Stimulated activated CD4-positive, alpha-beta T cell treated with anti-CD3 and anti-CD28 coated beads, Interleukin-12 subunit alpha, Interleukin-12 subunit beta, amount 100 ng/mL, for 48 hours (primary cell): ENCODE measurements at places on chromosomes 16 and 17.

DNA sequence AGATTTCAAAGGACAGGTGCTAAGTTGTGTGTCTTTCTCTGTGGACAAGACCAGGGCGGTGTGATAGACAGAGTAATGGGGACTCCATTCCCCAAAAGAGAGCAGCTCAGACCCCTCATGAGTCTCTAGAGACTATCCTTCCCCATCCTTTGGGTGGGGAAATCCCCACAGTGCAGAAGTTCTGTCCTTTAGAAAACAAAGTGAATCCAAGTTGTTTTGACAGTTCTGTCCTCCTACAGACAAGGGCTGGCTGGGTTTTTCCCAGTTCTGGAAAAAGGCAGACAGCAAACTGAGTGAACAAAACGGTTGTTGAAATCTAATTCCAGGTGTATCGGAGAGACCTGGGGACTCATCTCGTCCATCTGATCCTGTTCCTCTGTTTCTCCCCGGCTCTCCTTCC, 11.0 kb upstream of the HAS3 start:
- no peak for DNase-seq

DNA sequence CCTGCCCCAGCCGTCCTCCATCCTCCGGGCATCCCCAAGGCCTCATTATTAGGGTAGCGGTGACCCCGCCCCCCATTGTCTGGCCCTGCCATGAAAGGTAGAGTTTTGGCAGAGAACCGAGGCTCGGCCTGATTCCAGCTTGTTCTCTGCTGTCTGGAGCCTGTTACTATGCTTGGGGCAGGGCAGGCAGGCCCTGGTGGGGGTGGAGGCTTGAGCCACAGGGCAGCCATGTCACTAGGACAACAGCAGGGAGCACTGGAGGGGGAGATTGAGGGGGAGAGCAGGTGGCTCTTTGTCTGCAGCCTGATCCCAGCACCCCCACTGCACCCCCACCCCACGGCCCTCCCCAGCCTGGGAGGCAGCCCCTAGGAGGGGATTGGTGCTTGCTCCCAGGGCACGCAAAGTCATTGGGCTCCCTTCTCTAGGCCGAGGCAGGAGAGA, 15.4 kb downstream of the RHBDL3 start:
- DNase-seq = no peak

GRCh38 chr16:3971706-3972105, 91.2 kb upstream of the CREBBP start:
- DNase-seq = no peak

- DNase-seq = no peak
These were observed 33.9 kb downstream of the FZD2 start for GRCh38 chr17:44591206-44591605.

- DNase-seq = no peak
These were observed 31.0 kb downstream of the PMM2 start for GRCh38 chr16:8828541-8829165.

GRCh38 chr16:19907161-19907992, 22.7 kb upstream of the GPRC5B start:
- peak; percentile 50 for DNase-seq

DNA sequence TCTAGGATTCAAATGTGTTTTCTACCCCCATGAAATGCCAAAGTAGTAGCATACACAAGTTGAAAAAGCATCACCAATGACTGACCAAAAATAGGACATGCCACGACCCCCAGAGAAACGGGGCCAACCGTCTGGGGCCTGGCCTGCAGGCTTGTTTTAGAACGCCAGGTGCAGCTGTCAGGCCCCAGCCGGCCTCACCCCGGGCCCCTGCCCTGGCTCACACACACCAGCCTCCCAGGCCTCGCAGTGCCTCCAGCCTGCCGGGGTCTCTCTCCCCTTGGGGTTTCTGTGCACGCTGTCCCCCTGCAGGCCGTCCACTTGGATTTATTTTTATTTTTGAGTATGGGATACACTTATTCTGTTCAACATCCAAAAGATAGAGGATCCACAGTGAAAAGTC, 7.9 kb downstream of the KATNB1 start:
- DNase-seq = no peak

- no peak for DNase-seq
These were observed 22.2 kb upstream of the ADAMTS18 start for GRCh38 chr16:77457046-77457445.

GRCh38 chr17:17730250-17730935, 49.1 kb downstream of the RAI1 start:
- no peak for DNase-seq

DNA sequence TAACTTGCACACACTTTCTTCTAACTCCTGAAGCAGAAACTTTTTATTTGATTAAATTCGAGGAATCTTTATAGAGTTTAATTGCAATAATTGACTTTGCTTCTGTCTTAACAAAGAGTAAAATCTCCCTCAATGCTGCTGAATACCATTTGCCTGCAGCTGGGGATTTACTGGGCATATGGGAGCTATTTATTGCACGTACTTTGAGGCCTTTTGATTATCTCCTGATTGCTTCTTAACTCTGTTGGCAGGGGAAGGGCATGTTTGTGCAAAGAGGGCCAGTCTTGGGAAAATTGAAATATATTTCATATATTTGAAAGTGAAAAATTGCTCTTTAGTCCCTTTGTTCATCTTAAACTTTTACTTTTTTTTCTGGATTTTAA, 156.8 kb upstream of the CHMP6 start:
- DNase-seq = no peak

DNA sequence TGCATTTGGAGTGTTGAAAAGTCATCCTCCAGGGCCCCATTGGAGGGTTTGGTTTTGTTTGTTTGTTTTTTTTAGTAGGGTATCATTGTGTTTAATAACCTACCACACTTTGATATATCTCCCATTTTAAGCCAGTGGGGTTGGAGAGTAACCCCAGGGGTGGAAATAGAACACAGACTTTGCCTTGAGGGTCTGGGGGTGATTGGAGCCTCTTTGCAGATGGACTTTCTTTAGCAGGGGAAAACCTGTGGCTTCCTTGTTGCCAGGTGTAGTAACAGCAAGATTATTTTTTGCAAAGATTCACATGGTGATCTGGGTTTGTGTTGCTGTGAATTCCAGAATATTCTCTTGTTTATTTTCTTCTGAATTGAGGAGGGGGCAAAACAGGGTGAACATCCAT, 1.5 kb downstream of the ABCC1 start:
- no peak for DNase-seq

- DNase-seq = no peak
These were observed 34.5 kb downstream of the PIGL start for GRCh38 chr17:16251556-16251955.

DNA sequence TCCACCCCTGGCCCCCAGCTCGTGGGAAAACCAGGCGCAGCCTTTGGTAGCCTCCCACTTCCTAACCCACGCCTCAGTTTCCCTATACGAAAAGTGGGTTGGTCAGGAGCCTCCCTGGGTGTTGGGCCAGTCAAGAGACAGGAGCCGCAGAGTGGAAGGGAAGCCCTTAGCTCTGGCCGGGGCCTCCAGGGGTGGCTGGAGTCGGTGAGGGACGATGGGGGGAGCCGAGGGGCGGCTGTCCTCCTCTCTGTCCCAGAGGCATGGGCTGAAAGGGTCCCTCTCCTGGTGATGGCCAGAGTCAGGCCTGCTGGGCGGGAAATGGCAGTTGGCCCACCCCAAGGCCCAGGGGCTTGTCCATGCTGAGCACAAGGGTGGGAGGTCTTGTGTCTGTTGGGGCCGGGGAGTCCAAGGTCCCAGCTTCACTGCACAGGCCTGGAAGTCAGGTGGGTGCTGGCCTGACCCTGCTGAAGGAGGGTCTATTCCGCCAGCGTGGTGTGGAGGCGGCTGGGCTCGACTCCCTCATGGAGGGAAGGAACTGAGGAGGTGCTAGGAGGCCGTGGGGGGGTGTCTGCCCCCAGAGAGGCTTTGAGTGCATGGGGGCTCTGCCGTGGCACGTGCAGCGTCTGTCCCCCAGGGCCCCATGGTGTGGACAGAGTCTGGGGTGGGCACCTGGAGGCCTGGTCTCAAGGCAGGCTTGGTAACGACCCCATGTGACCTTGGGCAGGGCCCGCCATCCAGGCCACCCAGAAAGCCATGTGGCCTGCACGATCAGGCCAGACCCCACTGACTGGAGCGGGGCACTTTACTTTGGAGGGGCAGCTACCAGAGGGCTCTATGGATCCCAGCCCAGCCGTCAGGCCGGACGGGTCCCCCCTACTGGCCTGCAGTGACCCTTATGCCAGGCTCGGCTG, 1.1 kb downstream of the SLC16A3 start:
- DNase-seq = no peak

DNA sequence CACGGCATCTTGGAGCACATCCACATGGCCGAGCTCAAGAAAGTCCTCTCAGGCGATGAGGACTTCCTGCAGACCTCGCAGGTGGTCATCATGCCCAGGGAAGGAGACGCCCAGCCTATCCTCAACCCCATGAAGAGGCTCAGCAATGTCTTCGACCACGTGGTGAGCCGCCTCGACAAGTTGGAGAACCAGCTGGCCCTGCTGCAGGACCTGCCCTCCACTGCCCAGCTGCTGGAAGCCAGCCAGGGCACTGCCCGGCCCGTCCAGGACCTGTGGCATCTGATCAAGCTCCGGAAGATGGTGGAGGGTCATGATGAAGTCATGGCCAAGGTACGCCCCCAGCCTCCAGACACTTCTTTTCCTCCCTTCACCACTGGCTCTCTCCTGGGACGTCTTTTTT, 440 bp downstream of the C16orf96 start:
- no peak for DNase-seq

GRCh38 chr17:17959520-17960361, 12.5 kb downstream of the TOM1L2 start:
- peak; percentile 32 for DNase-seq

DNA sequence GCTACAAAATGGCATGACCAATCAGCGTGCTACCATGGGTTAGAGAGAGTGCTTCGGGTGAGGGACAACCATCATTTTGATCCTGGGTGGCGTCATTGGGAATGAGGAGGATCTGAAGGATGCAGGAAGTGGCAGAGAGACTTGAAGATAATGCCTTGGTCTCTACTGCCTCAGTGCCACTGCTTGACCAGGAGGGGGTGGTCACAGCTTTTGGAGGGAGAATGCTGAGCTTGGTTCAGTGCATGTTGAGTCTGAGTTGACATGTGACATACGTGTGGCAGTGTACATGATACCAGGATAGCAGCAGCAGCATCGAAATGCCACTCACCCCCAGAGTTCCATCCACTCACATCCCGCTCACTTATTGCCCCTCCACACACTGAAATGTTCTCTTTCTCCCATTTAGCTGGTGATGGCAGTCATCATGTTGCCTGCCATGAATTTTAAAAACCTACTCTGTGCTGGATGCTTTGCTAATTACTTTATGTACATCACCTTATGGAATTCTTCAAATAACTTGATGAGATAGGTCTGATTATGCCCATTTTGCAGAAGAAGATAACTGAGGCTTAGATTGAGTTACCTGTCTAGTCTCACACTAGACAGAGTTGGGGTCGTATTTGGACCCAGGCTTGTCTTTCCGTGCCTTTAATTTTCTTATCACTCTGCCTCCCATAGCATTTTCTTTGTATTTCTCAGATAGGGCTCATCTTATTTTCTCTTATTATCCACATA, 36.7 kb downstream of the ARSG start:
- no peak for DNase-seq

DNA sequence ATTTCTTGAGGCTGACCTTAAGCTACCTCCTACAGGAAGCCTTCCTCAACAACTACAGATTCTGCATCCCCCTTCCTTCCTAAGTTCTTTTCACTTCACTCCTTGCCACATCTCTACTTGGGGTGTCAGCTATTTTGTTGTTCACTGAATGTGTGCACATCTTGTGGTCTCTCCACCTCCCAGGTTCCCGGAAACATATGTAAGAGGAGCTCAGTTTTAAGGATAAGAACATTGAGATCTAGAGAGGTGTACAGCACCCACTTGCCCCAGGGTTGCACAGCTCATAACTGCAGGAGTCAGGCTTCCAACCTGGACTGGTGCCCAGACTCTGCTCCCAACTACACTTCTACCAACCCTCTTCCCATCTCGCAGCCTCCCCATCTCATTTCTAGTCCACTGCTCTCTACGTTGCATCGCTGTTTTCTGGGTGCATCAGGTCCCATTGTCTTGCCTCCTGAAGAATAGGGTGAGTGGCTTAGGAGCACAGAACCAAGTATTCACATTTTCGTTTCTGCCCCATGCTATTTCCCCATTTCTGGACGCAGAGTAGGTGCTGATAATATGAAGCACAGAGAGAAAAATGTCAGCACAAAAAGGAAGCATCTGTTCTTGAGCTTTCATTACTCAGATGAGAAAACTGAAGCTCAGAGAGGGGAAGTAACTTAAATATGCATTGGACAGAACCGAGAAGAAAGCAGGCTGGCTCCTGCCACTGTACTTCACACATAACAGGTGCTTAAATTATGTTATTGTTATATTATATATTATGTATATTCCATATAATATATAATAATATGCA, 292.0 kb upstream of the CCL2 start:
- no peak for DNase-seq

DNA sequence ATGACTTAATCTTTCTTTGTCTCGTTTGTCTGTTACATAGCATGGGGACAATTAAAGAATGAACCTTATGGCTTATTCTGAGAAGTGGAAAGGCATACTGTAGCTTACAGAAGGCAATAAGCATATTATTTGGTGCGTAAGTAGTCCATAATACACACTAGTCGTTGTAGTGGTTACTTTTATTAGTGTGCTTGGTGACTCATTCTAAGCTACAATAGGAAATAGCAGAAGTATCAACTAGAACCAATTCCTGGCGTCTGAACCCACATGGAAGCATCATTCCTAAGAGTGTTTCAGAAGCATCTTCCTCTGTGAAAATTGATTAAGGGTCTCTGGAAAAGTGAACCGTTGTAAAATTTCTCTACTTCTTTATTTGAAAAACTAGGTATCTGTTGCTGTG, 777.8 kb upstream of the EEF2KMT start:
- no peak for DNase-seq

GRCh38 chr17:57943140-57943539, 12.1 kb downstream of the CUEDC1 start:
- DNase-seq = no peak

DNA sequence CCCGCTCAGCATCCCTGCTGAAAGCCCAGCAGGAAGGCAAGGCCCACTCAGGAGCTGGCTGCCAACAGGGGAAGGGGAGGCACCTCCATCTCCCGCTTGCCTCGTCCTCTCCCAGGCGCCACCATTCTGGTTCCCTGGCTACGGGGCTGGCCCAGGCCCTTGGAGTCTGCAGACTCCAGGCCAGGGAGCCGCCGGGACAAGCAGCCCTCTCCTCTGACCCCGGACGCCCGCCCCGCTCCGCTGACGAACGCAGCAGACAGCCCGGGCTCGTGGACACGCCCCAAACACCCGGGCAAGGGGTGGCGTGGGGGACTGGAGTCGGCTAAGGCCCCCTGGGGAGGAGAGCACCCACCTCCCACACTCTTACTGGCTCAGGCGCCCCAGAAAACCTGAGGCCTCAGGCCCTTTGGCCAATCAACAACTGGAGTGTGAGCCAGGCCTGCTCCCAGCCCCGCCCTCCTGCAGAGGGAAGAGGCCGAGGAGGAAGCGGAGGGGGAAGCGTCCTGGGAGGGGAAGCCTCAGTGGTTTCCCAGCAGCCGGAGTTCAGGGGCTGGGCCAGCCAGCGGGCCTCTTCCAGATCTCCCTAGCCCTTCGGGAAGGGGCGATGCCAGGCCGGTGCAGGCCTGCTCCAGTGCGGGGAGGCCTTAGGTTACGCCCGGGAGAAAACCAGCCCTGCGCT, 4.2 kb downstream of the MNT start:
- DNase-seq = peak; percentile 53
